Activated T-cell treated with anti-CD3 and anti-CD28 coated beads, Interleukin-2, amount 50 U/mL, for 1 hour (primary cell): ENCODE measurements at places on chromosomes 5 and 9.

- no peak for DNase-seq
Observed at GRCh38 chr5:172559004-172559932, 81.8 kb upstream of the NEURL1B start.

DNA sequence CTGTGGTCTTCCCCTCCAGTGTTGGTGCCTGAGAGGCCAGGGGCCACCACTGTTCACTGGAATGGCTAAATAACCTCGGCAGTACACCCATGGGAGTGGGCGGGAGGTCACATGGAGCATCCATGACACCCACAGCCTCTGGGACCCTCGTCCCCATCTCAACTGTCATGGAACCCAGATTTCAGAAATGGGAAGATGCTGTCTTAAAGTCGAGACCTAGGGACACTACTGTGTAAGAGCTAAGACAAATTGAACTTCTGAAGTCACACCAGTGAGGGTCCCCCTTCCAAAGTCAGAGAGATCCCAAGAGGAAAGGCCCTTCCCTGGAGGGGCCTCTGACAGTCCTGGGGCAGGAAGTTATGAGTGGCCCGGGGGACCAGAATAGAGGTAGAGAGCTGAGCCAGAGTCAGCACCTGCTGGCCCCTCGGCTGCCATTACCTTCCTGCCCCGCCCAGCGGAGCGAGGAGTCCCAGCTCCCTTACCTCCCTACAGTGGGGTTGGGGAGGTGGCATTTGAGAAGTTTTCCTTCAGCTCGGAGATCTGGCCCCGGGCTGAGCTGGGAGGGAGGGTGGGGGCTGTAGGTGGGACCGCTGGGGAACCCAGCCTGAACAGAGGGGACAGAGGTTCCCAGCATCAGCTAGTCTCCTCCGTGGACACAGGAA lies 7.6 kb downstream of the BARX1 start:
- DNase-seq, result no peak

GRCh38 chr5:102453716-102454115 lies 45.1 kb downstream of the SLCO6A1 start:
- DNase-seq, result no peak

DNA sequence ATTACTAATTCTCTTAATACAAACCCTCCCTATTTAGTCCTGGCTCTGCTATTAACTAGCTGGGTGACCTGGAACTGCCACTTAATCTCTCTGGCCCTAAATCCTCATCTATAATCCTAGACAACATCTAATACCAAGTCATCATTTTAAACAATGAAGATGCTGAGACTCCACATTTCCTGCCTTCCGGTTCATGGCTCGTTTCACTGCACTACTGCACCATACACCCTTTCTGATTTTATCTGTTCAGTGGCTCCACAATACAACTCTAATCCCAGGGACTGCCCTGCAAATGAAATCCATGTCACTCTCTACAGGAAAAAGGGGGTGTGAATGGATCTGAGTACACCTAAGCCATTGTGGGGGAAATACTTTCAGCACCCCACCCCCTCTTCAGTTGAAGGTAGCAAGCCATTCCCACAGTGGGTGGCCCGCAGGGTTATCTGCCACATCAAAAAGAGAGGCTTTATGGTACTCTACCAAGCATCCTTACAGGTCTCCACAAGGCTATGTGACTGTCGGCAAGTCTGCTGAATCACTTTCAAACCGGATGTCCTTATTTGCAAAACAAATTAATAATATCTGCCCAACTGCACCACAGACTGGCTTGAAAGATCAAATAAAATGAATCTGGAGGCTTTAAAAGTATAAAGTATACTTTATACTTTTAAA lies 89.5 kb downstream of the EPB41L4A start:
- DNase-seq, result no peak

DNA sequence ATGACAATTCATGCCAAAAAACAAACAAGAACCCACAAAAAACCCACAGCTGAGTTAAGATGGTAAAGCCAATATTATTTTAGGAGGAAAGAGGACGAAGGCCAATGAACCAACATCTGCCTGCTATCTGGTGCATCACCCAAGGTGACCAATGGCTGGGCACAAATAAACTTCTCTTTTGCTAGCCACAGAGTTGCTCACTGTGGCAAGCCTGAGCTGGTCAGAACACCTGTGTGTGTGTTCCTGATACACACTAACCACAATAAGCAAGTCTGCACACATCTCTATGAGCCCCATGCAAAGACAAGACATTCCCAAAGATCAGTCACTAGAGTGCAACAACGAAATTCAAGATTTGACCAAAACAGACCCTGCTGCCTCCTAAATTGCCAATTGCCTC lies 63.1 kb downstream of the RNF38 start:
- no peak for DNase-seq

DNA sequence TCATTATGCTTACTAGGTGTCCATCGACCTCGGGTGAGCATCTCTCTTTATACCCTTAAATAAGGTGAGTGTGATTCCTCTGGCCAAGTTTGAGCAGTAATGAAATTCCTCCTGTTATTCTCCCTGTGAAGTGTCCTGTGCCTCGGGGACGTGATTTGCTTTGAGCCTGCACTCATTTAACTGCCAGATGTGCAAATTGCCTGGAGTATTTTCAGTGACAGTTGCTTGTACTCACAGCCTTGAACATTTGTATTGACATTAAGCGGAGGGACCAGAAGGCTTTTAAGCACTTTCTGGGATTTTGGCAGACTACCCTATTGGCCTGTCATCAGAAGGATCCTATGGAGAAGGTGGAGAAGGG lies 126.9 kb downstream of the DOCK2 start:
- DNase-seq, result no peak

DNA sequence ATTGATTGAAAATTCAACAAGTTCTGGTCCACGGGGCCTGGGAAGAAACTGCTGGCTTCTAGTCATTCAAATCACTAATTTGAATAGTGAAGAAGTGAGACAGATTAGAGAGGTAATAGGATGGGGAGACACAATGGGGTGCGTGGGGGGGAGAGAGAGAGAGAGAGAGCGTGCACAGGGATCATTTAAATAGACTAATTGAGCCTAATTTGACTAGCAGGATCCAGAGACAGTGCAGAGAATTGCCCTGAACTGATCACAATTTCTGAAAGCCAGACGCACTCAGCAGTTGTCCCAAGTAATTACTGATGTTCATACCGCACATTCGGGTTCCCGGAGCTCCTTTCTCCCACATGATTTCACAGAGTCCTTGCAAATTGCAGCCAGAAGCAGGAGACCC lies 50.3 kb upstream of the C5orf58 start:
- DNase-seq, result no peak

DNA sequence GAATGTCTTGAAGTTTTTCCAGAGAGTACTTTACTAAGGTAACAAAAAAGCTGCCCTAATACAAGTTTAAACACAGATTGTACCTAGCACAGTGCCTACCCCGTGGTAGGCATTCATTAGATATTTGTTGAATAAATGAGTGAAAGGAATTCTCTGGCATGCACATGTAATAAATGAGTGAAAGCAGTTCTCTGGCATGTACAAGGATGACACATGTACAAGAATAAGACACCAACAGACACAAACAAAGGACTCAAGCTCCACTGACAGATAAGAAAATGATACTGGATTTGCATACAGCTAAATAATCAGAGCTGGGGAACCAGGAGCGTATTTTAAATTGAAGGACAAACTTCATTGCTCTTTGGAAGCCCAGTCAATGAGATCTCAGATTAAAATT lies 535.8 kb downstream of the EFNA5 start:
- DNase-seq, result no peak

DNA sequence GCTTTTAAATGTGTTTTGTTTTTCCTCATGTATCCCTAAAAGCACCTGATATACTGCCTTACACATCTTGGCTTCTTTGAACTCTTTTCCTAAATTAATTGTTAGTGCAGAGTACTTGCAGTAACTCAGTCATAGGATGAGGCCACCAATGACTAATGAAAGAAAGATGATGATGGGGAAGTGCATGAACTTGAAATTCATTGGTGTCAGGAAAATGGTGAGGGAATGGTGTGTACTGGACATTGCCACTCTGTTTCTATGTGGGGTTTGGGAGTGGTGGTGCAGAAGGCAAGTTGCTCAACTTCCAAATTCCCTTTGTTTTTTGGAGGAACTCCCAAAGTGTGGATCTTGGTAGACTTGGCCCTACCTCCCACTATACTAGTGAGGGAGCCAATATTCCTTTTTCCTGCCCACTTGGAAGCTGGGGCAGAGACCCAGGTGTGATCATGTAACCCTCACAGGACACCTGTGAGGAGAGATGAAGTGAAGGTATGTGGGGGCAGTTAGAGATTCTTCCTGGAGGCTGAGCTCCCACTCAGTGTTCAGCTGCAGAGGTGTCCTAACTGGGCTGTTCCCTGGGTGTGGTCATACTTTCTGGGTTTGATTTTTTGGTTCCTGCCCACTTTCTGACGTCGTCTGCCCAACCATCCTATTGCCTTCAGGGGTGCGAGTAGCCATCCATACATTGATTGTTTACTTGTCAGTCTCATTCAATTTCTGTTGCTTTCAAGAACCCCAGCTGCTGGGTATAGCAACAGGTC lies 298.5 kb downstream of the MAST4 start:
- DNase-seq, result no peak

GRCh38 chr5:36059571-36060419 lies 6.9 kb downstream of the UGT3A2 start:
- DNase-seq, result no peak

DNA sequence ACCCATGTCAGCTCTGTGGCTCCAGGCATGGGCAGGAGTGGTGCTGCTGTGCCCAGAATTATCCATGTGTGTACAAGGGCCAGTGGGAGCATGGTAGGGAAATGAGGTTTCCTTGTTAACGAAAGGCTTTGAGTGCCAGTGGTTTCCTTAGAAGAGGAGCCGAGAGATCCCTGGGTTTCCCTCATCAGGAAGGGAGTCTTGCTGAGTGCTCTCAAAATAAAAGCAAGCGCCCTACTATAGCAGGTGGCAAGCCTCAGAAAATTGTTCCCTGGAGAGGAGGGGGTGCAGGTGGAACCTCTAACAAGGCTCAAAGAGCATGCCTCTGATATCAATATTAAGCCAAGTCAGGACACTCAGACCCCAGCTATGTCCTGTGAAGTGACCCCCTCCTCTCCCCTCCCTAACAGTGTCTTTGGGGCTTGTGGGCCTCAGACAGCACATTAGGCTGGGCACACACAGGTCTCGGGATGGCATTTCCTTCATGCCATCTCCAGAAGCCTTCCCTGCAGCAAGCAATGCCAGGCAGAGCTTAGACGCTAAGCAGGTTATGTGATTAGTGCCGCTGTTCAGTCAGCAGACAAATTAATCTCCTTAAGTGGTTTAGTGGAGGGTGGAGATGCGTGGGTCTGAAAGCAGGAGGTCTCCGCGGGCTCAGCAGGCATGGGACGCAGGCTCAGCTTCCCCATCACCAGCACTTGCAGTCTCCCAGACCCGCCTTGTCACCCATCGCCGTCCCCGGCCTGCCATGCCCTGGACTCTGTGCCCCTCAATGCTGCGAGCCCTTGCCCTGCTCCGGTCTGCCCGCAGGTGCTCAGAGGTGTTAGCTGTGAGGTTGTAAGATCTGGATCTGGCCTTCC lies 60.0 kb upstream of the RARS1 start:
- DNase-seq, result no peak

DNA sequence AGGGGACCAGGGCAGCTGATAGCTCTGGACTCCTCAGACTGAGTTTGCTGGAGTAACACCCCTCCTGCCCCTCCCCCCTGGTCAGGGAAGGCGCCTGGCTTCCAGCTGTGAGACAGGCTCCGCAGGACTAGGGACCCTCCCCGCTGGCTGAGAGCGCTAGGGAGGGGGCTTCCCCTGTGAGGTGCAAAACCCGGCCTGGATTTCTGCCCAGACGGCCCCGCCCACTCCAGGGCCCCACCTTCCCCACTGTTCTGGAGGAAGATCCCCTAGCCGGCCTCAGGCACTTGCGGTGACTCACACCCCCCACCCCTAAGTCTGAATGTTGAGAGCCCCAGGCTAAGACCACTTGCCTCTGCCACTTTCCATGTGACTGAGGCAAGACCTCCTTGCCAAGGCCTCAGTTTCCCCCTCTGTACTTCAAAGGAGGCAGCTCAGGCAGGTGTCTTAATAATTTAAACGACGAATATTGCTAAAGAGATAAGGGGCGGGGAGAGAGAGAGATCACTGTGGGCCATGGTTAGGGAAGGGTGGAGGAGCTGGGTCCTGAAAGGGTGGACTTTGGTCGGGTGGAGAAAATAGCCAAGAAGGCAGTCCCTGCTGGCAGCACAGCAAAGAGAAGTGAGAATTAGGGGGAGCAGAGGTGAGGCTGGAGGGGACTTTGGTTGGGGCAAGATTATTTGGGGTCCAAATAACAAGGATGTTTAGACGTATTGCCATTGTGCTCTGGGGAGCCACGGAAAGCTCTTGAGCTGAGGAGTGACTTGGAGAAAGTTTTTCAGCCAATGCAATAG lies 1.0 kb upstream of the DAB2IP start:
- DNase-seq, result no peak

- DNase-seq, result peak; percentile 86
Observed at GRCh38 chr9:36572515-36573418, at the start of gene MELK. TSS of gene MELK (plus strand) at chr9:36572895. CDS start at chr9:36581682, 8,787 bp downstream.

DNA sequence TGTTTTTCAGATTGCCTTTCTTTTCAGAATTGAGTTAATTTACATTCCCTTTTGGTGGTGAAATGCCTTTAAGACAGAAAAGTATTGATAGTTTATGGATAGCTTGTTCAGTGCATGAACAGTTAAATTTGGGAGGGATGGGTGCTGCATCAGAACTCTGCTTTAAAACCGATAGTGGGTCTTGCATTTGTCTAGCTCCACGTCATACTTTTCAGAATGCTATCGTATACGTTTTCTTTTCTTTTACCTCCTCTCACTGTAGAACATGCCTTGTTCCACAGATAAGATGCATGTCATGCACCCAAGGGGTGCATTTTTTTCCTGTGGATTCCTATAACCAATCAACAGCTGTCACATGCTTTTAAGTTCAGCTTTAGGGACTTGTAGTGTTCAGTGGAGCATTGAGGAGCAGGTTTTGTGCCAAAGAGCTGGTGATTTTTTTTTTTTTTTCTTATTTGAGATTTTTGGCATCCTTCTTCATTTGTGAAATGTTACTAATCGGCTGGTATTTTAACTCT lies 2.3 kb downstream of the SLC44A1 start:
- no peak for DNase-seq

DNA sequence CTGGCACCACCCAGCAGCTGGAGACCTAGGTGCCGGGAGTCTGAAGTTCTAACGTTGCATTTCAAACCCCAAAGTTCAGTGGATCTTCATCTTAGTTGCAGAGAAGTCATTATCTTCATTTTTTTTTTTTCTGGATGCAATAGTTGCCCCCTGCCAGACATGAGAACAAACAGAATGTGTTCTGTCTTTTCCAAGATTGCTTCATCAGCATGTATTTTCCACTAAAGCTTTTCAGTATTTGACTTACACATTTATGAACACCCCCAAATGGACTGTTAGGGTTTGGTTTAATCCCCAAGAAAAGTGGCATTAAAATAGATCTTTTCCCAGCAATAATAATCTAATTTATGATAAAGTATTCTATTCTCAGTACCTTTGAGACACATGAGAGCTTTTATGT lies 135.2 kb upstream of the OSMR start:
- no peak for DNase-seq
